Head of caudate nucleus (tissue), 42 donors: ENCODE measurements at places on chromosomes 16 and 17.

GRCh38 chr16:88503374-88503770, 50.3 kb downstream of the ZFPM1 start:
- no peak for DNase-seq

- DNase-seq: no peak
Measured at GRCh38 chr17:39167476-39167875, 1.5 kb upstream of the ARL5C start.

- DNase-seq: peak; percentile 89
Measured at GRCh38 chr17:31413874-31414549, 22.5 kb downstream of the RAB11FIP4 start.

GRCh38 chr16:70482624-70483023, 28.2 kb downstream of the FCSK start:
- DNase-seq: no peak

DNA sequence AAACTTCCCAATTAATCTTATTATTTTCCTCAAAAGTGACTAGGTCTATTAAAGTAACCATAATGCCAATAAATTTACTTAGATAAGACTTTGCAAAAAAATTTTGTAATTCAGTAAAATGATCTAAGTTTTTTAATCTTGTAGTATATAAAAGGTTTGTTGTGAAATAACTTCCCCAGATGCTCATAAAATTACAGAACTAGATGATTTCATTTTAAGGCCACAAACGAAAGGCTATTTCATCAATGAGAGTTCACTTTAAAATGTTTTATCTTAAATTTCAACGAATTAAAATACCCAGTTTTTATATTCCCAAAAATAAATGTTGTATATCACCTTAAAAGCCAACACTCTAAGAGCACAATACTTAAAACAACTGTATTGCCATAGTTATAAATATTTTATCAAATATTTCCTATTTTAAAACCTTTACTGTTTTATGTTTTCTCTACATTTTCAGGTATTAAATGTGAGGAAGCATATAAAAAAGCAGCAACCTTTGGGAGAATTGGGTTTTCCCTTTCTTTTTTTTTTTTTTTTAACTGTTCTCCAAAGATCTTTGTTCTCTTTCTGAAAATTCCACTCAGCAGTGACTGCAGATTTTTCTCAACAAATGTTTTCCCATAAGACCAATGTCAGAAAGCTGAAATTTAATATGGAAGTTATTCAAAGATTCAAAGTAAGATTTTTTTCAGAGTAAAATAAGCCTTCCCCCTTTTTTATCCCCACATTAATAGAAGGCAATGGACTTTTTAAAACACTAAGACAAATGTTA, 169.9 kb downstream of the CYB561 start:
- DNase-seq: no peak

- no peak for DNase-seq
Measured at GRCh38 chr16:67651847-67652246, 6.9 kb downstream of the CARMIL2 start.

DNA sequence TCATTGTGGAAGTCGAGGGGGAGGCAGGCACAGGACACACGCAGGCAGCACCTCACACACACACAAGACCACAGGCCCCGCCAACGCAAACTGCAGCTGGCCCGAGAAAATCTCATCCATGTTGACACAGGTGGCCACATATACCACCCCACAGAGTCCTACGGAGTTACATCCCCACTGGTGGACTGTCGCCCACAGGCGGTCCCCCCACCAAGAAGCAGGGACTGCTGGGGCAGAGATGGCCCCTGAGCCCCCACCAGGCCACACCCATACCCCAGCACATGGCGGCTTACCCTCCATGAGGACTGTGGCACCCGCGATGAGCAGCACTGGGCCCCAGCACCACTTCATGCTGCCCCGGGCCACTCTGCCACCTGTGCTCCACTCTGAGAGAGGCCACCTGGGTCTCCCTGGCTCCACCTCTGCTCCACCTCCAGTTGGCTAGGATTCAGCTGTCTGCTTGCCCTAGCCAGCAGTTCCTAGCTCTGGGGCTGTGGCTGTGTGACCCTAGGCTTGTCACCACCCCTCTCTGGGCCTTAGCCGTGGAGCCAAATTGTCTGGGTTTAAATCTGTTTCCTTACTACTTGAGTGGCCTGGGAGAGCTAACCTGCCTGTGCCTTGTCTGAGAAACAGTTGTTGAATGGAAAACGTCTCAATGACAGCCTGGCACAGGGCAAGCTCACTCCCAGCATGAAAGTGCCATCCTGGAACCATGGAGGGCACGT, at the start of gene PRSS53:
TSS of gene PRSS53 (minus strand) at position 485 of the 725 bp plus-strand sequence. CDS start at position 351, 134 bp downstream.
- no peak for DNase-seq

GRCh38 chr17:57528058-57528451, 217.0 kb downstream of the CCDC182 start:
- DNase-seq: no peak

- no peak for DNase-seq
Measured at GRCh38 chr17:38742411-38743308, 5.5 kb downstream of the PCGF2 start.

- no peak for DNase-seq
Measured at GRCh38 chr17:68293490-68294195, 2.3 kb downstream of the ARSG start.

- DNase-seq: peak; percentile 35
Measured at GRCh38 chr17:16255481-16255921, 38.5 kb downstream of the PIGL start.

DNA sequence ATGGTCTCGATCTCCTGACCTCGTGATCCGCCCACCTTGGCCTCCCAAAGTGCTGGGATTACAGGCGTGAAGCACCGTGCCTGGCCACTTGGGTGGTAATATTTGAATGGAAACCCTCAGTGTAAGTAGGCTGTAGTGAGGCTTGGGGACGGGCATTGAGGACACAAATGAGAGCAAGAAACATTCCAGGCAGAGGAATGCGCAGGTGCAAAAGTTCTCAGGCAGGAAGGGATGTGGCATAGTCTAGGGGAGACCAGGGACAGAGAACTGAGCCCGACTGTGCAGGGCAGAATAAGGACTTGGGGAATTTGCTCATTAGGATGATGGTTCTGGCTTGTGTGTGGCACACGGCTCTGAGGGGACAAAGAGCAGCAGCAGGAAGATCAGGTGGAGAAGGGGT, 54.8 kb downstream of the GRB2 start:
- no peak for DNase-seq

- no peak for DNase-seq
Measured at GRCh38 chr17:55237268-55237667, 27.5 kb upstream of the HLF start.

DNA sequence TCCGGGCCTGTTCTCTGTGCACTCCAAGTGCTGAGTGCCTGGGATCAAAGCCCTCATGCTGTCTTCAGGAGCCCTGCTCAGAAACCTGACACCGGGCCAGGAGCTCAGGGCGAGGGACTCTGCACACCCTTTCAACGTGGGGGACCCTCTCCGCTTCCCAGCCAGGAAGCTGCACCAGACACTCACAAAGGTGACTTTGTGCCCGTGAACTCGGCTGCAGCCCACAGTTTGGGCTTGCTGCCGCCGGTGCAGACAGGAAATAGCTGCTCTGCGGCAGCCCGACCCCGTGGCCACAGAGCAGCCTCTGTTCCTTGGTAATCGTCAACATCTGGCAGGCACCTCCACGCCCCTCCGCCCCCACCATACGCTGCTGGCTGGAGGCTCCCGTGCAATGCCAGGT, 93.4 kb upstream of the METRNL start:
- DNase-seq: no peak

GRCh38 chr16:30839523-30840227, 52.7 kb upstream of the ZNF629 start:
- DNase-seq: no peak

GRCh38 chr16:23729503-23730424, 16.7 kb upstream of the ERN2 start:
- DNase-seq: no peak

- peak; percentile 61 for DNase-seq
Measured at GRCh38 chr16:87391324-87391949, 699 bp upstream of the MAP1LC3B start.

DNA sequence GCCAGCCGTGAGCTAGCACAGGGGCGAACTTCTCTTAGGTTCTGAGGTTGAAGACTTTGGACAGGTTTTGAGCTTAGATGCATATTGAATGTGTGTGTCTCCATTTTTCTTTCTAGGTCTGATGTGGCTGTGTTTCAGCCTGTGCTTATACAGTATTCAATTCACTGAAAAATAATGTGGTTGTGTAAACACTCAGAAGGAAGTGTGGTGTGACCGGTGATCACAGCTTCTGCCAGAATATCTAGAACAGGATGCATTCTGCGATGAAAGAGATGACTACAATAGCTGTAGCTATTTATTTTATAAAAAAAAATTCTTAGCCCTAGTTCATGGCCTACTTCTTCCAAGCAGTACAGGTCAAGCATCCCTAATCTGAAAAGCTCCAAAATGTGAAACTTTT, 64.4 kb downstream of the MAP2K6 start:
- DNase-seq: no peak

DNA sequence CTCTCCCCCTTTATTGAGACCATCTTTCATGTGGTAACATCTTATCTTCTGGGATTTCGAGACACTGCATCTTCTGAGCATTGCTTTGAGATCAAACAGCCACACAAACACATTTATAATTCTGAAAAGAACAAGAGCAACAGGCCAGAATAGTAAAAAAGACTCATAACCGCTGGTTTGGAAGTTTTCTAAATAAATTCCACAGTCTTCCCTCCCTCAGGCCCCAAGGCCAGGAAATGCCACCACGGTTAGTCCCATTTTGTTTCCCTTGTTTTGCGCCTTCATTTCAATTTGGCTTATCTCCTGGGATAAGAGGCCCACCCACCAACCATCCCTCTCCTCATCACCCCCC, 25.3 kb downstream of the LITAF start:
- DNase-seq: no peak

DNA sequence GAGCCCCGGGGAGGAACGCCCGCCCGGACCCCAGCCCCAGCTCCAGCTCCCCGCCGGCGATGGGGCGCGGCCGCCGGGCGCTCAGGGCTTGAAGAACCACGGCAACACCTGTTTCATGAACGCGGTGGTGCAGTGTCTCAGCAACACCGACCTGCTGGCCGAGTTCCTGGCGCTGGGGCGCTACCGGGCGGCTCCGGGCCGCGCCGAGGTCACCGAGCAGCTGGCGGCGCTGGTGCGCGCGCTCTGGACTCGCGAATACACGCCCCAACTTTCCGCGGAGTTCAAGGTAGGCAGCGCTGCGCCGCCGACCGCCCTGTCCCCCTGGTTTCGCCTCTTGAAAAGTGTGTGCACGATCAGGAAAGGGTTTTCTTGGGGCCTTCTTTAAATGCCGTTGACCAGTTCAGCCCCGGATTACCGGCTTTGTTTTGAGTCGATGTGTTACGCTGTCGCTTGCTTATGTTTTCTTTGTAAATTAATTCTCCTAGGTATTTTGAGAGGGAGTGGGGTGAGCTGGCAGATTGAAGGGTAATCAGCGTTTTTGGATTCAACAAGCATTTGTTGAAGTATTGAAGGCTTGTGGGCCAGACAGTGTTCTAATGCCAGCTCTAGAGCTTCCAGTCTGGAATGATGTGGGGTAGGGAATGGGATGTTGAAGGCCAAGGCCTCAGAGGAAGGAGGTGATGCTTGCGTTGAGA, 681 bp downstream of the USP43 start:
- DNase-seq: peak; percentile 9

- no peak for DNase-seq
Measured at GRCh38 chr17:69853541-69854224, 221.3 kb upstream of the KCNJ16 start.

DNA sequence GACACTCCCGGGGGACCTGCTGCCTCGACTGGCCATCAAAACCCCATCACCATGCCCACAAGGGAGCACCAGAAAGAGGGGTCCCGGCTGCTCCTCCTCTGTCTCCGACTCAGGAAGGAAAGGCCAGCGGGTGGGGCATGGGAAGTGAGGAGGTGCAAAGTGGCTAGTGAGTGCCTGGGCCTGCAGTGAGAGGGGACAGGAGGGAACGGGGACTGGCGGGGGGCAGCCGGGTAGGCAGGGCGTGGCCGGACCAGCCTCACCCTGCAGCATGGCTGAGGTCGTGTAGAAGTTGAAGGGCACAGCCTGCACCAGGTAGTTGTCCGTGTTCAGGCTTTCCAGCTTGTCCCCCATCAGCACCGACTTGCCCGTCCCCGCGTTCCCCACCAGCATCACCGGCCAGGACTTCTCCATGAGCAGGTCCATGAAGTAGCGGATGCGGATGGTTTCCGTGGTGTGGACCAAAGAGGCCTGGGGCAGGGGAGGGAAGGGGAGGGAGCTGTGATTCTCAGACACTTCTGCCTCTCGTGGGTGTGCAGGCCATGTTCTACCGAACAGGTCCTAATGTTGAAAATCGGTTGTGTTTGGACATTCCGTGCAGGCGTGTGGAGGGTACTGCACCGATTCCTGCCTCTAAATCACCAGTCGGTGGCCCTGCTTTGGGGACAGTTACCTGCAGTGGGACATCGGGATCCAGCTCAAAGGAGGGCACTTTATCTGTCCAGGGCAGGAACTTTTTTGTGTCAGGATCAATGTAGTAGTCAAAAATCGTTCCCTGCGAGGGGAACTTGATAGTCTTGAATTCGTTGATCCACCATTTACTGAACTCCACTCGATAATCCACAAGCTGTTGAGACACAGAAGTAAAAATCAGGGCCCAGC, 91.7 kb downstream of the DNAH17 start:
- DNase-seq: no peak

DNA sequence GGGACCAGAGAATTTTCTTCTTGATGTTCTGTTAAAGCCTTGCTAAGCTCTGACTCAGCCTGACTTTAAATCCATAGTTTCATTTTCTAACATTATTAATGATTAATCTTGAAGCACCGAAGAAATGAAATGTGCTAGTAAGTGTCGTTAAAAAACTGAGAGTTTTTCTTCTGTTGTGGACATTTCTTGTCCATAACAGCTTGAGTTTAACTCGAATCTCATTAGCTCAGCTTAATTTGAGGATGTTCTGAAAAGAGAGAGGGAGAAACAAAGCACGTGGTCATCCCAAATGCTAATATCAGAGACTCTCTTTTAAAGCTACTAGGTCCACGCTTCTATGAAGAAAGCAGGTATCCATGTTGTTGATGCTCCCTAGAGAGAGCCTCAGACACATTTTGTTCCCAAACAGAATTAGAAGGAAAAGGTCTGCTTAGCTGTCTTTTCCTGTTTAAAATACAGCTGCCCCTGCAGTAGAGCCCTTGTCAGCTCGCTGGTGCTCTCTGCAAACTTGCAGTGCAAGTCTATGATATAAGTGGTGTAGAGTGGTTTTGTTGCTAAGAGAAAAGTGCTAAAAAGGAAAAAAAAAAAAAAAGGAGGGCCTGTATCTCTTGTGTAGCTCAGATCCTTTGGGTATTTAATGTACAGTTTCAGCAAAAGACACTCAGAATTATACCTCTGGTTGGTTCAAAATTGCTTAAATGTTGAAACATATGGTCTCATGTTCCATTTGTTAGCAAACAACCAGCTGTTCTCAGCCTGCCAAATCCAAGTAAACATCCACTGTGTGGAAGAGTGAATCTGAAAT, 191.1 kb upstream of the TBX2 start:
- no peak for DNase-seq

DNA sequence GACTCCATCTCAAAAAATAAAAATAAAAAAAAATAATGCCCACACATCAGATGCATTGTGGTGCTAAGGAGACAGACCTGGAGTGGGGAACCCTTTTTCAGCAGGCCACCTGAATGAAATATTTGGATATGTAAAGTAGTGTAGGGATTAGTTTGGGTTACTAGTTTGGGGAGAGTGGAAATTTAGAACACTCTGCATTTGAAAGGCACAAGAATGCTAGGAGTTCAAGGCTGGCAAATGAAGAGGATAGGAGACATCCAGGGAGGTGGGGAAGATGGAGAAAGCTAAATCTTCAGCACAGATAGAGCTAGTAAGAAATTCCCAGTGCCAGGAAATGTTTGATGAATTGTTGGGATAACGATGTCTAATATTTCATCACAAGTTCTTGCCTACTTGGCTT, 298.3 kb upstream of the ERCC4 start:
- no peak for DNase-seq
